MM.1S (cell line): ENCODE measurements at places on chromosomes 2 and 18.
A peak's percentile ranks its signal among the peaks of the same experiment; 100 is the strongest.

DNA sequence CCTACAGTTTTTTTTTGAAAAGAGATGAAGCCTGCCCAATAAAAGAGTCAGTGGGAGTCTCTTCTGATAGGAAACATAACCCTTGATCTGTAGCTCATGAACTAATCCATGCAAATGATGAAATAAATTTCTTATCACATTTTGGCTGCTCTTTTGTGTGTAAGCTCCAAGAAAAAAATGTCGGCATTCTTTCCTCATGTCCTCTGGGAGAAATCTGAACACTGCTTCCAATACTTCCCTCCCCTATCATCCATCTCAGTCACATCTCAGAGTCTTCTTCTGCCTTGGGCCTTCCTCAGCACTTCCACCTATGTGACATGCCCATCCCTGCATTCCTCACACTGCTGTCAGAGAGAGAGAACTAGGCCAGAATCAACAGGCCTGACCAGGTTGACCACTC is 395.7 kb upstream of the ST6GAL2 start:
- DNase-seq: no peak

GRCh38 chr2:174760845-174761473 is 3.3 kb downstream of the CHRNA1 start:
- no peak for DNase-seq

- no peak for DNase-seq
Observed at GRCh38 chr2:150160058-150160457, 327.4 kb downstream of the RND3 start.

DNA sequence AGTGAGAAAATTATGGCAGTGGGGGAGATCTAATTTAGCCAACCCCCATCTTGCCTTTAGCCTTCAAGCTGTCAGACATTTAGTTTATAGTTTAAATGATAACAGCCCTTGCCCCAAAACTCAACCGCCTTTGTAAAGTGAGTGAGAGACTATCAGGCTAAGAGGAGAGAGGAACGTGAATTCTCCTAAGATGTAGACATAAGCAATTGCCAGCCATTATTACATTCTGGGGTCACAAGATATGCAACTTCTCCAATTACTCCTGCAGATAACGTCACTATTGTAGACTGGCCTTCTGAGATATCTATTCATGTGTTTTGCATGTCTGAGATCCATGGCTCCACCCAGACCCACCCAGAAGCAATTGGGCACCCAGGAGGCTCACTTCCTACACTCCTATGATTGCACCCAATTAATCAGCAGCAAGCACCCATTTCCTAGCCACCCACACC is 307.3 kb downstream of the NBAS start:
- DNase-seq: no peak

GRCh38 chr2:13413989-13414388 is 697.3 kb downstream of the TRIB2 start:
- no peak for DNase-seq

DNA sequence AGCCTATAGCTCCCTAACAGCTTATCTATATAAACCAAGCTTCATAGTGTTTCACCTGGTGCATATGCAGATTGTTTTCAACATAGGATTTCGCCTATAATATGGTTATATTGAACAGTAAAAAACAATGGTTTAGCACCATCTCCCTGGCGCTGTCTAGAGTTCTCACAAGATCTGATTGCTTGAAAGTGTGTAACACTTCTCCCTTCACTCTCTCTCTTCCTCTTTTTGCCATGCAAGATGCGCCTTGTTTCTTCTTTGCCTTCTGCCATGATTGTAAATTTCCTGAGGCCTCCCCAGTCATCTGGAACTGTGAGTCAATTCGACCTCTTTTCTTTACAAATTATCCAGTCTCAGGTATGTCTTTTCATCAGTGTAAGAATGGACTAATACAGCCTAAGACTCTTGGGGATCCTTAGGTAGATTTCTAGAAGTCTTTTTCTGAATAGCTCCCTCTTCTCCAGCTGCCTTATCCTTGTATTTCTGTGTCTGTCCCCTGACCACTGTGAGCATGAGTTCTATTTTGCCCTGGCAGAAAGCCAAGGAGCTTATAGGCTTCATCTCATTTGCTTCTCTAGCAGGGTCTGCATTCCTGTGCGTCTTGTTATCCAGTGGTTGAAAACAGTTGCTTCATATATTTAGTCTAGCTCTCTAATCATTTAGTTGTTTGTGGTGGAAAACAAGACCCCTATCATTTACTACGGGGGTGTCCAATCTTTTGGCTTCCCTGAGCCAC is 401.6 kb downstream of the GPD2 start:
- no peak for DNase-seq

GRCh38 chr2:19574778-19575260 is 216.4 kb upstream of the OSR1 start:
- DNase-seq: no peak

GRCh38 chr2:159118859-159119500 is 150.5 kb downstream of the TANC1 start:
- peak; percentile 27 for DNase-seq

DNA sequence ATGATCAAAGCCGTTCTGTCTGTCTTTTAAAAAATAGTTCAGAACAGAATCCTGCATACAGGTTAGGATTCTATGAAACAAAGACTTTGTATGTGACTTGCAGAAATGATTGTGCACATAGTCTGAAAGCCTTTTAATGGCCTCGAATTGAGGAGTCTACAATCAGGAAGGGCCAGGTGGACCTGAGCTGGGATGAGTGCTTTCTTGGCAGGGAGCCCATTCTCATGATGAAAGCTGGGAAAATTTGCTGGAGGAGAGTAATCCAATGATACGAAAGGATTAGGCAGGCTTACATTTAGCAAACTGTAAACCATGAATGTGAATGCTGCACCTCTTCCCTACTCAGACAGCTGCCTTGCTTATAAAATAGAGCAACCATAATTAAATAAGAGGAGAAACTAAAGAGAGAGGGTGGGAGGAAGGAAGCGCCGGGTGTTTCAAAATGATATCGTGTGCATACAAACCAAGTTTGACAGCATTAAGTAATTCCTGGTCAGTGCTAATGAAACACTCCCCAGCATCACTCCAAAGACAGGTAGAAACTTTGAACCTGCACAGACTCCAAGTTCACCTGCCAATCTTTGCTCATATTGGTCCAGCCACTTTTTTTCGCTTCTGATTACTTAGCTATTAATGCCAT is 23.7 kb upstream of the CXCR4 start:
- no peak for DNase-seq

DNA sequence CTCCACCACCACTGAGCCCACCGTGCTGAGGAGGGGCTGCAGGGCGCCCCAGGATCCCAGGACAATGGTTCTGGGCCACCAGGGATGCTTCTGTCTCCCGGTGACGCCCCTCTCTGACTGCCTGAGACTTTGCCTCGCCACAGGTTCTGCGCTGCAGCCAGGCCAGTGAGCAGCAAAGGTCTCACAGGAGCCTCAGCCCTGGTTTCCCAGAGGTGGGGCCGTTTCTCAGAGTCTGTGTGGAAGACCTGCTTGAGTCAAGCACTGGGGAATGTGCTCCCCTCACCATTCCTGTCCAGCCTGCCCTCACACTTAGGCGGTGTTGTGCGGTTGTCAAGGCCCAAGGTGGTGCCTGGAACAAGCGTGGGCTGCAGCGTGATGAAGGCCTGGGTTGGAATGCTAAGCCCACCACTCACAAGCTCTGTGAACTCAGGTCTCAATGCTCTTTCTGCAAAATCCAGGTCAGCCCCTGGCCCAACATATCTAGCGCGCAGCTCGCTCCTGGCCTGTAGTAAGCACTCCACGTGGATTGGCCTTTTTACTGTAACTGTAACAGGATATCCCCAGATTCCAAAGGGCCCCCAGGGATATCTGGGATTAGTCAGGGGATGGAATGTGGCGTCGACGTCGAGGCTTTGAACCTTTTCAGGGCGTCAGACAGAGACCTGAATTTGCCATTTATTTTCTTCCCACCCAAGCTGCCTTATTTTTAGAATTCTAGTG is 47.6 kb downstream of the PLB1 start:
- DNase-seq: no peak

DNA sequence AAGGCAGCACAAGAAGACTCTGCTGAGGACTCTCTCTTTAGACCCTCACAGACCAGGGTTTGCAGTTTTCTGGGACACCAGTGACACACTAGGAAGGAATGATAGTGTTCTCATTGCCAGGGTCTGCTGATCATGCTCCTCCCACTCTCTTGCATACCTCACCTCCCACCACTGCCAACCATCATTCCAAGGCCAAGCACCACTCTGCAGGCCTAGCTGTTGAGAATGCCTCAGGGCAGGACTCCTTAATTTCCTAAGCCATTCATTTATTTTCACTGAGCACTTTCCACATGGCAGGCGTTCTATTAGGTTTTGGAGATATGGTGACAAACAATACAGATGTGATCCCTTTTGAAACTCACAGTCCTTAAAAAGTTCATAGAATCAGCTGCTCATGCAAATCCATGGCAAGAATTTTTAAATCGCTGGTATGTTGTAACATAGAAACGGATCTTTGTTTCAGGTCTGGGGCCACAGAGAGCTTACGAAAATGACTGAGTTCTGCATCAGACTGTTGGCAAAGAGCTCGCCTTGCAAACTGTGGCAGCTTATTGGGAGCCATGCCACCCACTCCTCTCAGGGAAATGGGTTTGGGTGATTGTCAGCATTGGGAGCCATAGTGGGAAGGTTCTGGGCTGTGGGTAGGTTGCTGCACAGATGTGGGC is 78.5 kb downstream of the XDH start:
- no peak for DNase-seq

- DNase-seq: no peak
Observed at GRCh38 chr2:24908461-24908901, 11.6 kb downstream of the ADCY3 start.

GRCh38 chr2:10891390-10891789 is 20.3 kb upstream of the KCNF1 start:
- DNase-seq: no peak

DNA sequence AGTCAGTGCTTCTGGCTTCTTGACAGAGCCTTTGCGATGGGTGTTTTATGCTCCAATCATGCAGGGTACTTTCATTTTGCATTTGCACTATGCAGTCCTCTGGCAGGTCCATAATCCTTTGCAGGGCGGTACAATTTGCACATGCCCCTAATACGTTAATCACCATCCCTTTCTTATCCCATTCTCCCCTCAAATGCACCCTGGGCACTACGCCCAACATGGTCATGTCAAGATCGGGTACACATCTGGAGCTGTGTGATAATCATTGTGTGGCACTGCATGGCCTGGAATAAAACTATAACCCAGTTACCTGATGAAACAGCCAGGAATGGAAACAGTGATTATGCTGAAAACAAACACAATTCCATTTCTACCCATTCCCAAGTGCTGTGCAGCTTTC is 27.7 kb downstream of the LOXHD1 start:
- no peak for DNase-seq

GRCh38 chr2:72142570-72143440 is 4.9 kb downstream of the CYP26B1 start:
- DNase-seq: no peak

DNA sequence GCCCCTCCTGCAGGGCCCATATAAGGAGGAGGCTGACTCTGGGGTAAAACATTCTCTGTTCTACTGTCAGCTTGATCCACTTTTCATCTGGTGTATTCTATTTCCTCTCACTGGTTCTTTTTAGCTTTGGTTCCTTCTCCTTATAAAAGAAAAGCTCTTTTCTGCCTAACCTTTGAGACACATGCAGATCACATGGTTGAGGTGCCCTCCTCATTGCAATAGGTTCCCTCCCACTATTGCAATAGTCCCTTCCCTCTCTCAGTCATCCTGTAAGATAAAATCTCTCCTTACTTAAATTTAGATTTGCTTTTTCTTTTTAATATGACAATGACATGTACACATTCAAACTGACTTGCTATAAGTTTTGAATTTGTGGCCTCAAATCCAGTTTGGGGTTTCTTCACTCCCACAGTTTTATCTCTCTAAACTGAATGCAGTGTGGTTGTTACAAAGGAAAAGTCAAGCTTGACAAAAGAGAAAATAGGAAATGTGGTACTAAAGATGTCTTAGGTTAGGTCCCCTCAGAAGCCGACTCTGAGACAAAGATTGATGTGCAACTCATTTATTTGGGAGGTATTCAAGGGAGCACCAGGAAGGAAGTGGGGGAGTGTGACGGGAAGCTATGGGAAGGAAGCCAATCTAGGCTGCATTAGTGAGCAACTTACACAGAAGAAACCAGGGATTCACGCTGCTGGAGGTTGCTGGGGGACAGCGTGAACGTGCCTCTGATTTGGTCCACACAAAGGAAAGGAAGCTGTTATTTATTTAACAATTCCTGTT is 127.6 kb upstream of the LINC00305 start:
- DNase-seq: no peak

DNA sequence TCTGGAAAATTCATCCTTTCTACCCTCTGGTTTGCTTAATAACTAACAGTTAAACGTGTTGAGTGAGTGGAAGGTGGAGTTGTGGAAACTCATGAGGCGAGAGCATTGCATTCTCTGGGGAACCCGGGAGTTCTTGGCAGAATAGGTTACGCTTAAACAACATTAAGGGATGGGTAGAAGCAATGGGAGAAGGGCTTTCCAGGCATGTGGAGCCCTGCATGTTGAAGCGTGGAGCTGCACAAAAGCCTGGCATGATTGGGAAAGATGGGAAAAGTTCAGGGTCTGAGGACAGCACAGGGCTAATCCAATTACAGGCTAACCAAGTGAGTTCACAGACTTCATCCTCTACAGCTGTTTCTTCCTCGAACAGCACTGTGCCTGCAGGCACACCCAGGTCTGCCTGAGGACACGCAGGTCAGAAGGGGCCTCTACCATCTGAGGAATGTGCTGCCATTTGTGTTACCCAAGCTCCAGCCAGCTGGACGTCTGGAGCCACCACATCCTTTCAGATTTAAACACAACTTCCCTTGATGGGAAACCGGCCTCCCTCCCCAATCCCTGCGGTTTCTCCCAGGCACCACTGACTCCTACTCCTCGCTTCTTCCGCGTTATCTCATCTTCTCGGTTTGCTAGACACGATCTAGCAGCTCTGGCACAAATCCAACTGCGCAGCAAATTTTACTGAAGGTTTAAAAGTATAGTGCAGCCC is 164.2 kb downstream of the ANTXR1 start:
- no peak for DNase-seq

DNA sequence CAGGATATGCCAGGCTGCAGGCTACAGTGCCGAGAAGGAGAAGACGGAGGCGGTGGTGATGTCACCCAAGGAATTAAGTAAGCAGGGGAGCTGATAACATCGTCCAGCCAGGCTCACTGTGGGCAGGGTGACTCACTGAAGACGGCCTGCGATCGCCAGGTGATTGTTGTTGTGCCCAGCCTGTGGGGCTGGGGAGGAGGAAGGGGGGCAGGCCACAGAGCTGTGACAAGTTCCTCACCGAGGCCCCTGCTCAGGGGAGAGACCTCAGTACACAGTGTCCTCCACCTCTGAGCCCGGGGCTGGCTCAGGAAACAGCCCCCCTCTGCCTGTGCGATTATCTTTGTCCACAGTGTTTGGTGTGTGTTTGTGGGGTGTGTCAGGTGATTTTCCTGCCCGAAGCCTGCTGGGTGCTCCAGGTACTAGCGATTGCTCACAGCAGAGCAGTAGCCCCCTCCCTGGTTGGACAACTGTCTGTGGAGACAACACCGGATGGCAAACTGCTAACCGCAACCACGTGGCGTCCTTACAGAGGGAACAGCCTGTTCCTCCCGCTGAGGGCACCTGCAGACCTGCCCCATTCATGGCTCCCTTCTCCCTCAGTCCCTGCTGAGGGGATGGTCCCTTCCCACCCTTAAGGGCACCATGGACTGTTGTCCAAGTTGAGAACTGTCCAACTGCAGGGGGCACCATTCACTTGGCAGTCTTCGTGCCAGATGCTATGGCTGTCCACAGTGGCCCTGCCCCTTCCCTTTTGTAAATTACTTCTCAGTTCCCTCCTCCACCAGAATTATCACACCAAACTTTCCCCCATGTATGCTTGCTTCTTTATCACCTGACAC is 95.1 kb downstream of the ZFP36L2 start:
- peak; percentile 95 for DNase-seq

GRCh38 chr2:133952896-133953295 is 301.0 kb upstream of the MGAT5 start:
- DNase-seq: peak; percentile 37

GRCh38 chr18:75845413-75845812 is 417.9 kb upstream of the SMIM21 start:
- no peak for DNase-seq
